ENCODE measurements at places on chromosomes 16 and 17.

- no peak for DNase-seq
Observed at GRCh38 chr17:42989141-42989540, 8.8 kb downstream of the RUNDC1 start.

GRCh38 chr17:49035470-49036269 is 38.5 kb downstream of the IGF2BP1 start:
- peak; percentile 52 for DNase-seq

GRCh38 chr16:24745791-24746190 is 16.3 kb downstream of the TNRC6A start:
- no peak for DNase-seq

DNA sequence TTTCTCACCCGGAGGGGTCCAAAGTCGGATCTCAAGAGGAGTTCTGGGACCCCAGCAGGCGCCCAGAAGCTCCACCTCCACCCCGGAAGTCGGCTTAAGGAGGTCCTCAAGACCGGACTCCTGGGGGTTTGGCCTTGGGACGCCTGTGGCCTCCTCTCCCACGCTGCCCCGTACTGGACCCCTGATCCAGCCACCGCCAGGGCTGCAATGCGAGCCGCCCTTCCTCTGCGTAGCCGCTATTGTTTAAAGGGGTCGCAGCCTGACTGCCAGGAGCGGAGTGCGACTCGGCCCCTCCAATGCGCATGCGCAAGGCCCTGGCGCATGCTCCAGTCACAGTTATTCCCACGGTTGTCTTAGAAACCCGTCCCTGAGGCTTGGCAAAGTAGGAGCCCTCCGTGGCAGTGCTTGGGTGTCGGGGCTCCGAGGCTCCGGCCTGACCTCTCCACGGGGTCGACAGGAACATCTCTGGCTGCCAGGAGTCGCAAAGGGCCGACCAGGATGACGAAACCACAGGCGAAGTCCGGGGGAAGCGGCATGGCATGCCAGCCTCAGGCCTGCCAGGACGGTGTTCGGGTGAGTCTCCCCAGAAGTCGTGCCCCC is 719.0 kb downstream of the KCNJ18 start:
- DNase-seq, result no peak

DNA sequence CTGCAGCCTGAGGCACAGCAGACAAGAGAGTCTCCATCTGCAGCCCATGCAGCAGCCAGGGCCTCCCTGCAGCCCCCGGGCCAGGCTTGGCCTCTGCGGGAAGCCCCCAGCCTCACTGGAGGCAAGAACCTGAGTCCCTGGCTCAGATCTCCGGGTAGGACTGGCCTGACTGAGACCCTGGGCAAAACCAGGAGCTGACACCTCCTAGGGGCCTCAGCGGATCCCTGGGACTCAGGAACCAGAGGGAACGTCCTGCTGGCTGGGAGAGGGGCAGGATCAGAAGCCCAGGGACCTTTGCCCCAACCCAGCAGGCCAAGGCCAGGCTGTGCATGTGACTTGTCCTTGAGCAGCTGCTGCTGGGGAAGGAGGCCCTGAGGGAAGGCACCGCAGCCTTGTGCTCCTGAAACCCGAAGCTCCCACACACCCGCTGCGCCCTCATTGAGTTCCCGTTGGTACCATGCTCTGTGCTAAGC is 1.7 kb upstream of the PRSS21 start:
- DNase-seq, result no peak

GRCh38 chr16:57000271-57001025 is 11.1 kb downstream of the NLRC5 start:
- DNase-seq, result no peak
